ENCODE measurements at places on chromosomes 16 and 17. TPM values are rescaled to one million over a fixed set of nuclear protein-coding genes. Genes with fewer than 3 reads are reported as not detected.

Gene DOC2B
- total RNA-seq, result 2.0 TPM

Gene KCNG4
- not detected for total RNA-seq

Gene EME2
- 22.1 TPM for total RNA-seq

Gene SCARF1
- 10.1 TPM for total RNA-seq

Gene KRTAP3-3
- total RNA-seq, result not detected

Data from left colon (tissue), 2 donors.